Head of caudate nucleus (tissue), 42 donors: ENCODE measurements at places on chromosomes 4 and X.

DNA sequence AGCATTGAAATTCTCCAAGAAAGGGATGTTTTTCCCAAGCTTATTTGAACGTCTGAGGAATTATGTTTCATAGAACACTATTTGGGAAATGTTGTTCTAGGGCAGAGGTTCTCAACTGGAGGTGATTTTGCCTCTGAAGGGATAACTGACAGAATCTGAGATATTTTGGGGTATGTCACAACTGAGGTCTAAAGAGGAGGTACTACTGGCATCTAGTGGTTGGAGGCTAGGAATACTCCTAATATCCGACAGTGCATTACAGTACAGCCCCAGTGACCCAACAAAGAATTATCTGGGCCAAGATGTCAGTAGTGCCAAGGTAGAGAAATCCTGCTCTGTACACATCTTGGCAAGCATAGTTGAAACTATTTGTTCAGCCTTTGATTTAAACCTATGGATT is 6.4 kb downstream of the HSPA4L start:
- DNase-seq = no peak

DNA sequence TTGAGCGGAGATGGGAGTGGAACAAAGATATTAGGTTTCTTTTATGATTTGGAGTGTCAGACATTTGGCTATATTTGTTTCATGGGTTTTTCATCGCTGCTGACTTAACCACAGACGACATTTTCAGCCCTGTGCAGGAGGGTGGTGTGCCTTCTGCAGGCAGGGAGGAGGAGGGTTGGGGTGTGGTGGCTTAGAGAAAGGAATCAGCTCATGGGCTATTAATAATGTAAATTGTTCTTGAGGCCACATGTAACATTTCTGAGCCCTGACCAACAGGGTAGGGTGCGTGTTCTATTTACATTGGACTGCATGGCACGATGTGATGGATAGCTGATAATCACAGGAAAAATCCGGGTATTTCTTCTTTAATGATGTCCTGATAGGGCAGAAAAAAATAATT is 67.6 kb downstream of the POLA1 start:
- no peak for DNase-seq

DNA sequence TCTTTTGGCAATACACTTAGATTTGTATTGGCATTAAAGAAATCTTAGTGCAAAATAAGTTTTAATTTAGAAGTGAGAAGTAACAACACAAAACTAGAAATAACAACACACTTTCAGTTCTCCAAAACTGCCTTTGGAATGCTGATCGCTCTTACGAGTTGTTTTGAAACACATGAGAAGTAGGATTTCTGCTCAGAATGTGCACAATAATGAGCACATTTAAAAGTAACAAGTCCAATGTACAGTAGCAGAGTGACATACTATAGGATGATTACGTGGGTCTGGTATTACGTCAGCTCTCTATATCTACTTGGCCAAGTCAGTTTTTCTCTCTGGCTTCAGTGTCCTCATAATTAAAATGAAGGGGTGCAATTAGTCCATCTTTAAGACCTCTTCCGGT is 164.8 kb downstream of the CHM start:
- no peak for DNase-seq

DNA sequence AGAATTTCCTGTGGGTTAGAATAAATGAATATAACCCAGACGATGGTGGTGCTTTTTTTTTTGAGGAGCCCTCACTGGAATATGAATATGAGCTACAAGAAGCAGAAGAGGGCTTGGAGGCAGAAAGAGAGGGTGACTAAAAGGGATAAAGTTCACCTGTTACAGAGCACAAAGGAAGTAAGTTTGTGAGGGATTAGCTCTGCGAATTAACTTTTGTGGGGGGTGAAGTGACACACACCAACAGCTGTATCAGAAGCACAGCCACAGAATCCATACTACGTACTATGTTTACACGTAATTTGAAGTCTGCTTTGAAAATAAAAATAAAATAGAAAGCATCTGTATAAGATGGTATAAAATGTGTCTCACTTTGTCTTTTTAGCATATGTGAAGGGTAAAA is 963.6 kb upstream of the DIAPH2 start:
- DNase-seq = no peak

DNA sequence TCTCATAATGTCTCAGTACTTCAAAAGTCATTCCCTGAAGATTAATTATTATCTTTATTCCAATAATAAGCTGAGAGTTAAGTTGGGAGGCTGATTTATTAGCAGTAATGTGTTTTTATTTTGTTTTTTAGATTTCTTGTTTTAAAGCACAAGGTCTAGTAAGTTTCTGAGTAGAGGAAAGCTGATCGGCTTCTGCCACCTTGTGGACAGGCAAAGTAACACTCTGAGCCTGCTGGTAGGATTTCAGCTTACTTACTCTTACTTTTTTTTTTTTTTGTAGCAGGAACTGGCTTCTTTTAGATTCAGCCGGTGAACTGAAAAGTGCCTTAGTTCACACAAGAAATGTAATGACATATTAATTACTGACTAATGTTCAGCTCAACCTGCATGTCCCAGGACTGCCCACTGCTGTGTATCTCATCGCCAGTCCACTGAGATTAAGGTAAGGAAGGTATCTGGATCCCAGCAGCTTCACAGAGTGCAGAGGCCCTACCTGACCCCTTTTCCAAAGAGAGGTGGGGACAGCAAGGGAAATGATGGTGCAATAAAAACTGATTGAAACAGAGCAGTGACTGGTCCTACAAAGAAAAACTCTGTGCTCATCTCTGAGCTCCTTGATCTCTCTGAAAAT is 126.5 kb downstream of the ADGRA3 start:
- peak; percentile 71 for DNase-seq

DNA sequence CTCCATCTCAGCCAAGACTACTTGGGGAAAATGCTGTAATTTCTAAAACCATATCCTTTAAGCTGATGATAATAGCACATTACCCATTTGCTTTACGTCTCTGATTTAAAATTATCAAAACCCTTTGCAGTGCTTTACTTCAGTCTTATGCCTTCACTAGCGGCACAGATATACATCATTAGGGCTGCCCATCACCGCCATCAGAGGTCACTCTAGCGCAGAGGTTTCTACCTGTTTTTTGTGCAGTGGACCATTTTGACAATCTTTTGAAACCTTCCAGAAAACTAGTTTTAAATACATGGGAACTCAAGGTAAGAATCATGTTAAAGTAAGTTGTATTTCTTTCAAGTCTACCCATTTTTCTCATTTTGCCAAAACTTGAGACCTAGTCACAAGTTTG is 592.5 kb downstream of the PPARGC1A start:
- no peak for DNase-seq

- DNase-seq = no peak
These were observed 1156.7 kb downstream of the FAM133A start for GRCh38 chrX:94830717-94831116.

- no peak for DNase-seq
These were observed 77.0 kb downstream of the LRP2BP start for GRCh38 chr4:185318679-185319078.

- no peak for DNase-seq
These were observed 34.2 kb upstream of the SH3D19 start for GRCh38 chr4:151359576-151359975.
